WTC11 (cell line): ENCODE measurements at places on chromosomes 13 and 19.
A peak's percentile ranks its signal among the peaks of the same experiment; 100 is the strongest.

GRCh38 chr13:59754411-59754810 is 409.3 kb downstream of the DIAPH3 start:
- no peak for DNase-seq

DNA sequence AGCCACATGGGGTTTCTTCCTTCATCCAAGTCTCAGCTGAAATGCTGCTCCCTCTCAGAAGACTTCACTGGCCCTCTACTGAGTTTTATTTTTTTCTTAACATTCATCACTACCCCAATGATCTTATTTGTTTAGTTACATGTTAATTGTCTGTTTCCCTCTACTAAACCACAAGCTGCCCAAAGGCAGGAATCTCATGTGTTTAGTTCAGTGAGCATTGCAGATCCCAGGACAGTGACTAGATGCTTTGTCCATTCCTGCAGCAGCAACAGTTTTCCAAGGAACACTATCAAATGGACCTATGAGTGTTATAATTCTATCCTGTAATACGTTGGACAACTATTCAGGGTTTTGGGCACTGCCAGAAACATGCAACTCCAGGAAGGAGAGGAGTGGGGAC is 93.1 kb downstream of the RNASEH2B start:
- DNase-seq = no peak

GRCh38 chr13:52356327-52356726 is 49.6 kb downstream of the THSD1 start:
- DNase-seq = no peak

DNA sequence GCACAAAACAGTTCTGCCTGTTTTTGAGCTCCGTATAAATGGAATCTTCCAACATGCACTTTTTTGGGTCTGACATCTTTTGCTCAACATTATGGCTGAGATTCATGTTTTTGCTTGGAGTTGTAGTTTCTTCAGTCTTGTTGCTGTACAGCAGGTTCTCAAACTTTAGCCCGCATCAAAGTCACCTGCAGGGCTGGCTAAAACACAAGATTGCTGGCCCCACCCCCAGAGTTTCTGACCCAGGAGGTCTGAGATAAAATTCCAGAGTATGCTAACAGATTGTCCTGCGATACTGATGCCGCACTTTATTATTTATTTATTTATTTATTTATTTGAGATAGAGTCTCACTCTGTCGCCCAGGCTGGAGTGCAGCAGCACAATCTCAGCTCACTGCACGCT is 79.8 kb upstream of the WASF3 start:
- DNase-seq = no peak

DNA sequence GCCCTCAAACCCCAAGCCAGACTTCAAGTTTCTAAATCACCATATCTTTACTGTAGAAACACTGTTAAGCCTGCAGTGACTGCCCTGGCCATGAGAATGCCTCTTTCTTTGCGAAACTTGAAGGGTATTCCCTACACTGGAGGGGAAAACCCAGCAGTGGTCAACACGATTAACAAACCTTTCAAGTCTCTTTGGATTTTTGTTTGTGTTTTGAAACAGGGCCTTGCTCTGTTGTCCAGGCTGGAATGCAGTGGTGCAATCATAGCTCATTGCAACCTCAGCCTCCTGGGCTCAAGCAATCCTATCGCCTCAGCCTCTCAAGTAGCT is 17.4 kb upstream of the POMP start:
- no peak for DNase-seq

DNA sequence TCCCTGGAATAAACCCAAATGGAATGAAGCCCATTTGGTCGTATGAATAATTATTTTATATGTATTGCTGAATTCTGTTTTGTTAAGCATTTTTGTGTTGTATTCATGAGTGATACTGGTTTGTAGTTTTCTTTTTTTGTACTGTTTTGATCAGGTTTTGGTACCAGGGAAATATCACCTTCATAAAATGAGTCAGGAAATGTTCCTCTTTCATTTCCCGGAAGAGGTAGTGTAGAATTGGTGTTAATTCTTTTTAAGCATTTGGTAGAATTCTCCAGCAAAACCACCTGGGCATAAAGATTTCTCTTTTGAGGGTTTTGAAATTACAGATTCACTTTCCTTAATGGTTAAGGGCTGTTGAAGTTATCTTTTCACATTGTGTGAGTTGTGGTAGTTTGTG is 13.3 kb downstream of the SPATA13 start:
- DNase-seq = no peak

DNA sequence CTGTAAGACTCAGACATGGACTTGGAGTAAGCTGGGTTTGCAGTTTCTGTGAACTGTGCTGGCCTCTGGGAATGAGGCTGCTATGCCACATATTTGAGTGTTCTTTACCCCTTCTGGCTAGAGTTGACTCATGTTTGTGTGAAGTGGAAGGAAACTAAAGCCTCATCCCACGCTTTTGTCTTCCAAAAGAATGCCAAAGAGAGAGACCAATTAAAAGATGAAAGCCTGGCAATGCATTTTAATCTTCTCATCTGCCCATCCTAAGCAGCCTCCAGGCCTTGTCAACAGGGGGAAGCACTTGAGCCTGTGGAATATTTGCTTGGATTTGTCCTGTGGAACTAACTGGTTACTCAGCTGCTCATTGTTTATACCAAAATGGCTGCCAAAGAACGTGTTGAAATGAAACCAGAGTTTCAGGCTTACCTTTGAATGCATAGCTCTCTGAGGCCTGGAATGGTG is 49.1 kb downstream of the LMO7 start:
- DNase-seq = no peak

DNA sequence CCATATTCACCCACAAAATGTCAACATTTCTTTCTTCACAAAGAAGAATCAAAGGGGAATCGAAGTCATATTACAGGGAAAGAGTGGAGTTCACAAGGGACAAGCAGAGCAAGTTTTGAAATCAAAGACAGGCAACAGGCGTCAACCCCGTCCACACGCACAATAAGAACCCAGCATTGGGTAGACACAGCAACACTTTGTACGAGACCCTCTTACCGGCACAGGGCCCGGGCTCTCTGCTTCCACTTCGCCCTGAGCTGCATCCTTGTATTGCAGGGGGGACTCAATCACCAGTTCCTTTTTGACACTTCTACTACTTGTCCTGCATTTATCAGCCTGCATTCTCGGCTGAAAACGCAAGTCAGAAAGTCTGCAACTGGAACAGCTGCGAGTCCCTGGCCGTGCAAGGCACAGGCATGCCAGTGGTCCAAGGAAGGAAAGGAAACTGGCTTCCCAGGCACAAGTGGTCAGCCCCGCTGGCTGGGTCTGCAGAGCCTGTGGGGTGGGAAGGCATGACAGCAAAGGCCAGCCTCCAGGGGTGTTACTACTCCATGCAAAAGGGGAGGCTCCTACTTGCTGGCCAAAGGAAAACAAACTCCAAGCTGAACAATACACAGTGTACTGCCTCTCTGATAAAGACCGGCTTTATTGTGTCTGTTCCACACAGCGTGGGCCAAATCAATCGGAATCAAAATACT is at the start of gene DOCK9:
DOCK9 (minus strand) TSS at position 497 of the 698 bp plus-strand sequence; CDS start at position 342, 155 bp downstream.
- DNase-seq = peak; percentile 31

- no peak for DNase-seq
Observed at GRCh38 chr19:28345811-28346210, 867.1 kb downstream of the UQCRFS1 start.

- no peak for DNase-seq
Observed at GRCh38 chr13:27336014-27336673, 65.5 kb downstream of the RASL11A start.

DNA sequence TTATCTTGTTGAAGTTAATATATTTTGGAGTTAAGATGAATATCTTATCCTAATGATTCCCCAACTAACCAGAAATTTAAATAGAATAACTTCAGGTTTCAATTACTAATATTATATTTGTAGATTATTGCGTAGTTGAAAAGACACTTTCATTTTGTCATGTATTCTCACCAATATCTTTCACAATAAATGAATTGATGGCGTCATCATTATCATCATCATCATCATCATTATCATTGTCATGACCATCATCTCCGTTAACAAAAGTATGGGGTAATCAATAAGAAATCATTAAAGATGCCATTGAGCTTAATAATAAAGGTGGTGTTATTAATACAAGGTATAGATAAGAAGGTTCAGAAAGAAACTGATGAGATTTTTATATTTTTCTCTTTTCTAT is 768.8 kb upstream of the SLC10A2 start:
- DNase-seq = no peak

GRCh38 chr13:113078902-113079780 is 26.4 kb upstream of the F7 start:
- DNase-seq = no peak

DNA sequence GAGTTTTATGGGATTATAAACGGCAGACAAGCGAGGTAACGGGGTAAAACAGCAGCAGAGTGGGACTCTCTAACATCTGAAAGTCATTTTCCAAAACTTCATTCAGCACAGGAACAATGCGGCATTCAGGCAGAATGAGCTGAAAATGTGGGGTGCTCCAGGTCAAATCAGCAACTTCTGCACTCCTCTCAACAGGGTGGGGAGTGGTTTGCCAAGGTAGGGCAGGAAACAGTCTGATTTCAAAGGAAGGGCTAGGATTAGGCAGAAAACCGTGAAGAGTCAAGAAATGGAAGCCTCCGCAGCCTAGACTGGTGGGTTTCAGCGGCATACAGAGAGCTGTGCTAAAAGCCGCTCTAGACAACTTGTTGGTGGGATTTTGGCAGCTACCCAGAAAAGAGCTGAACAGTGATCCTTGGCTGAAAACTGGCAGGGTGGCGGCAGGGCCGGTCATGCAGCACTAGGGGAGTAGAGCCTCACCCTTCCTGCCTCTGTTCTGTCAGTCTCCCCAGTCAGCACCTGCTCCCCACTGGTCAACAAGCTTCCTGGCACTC is 154.2 kb upstream of the KLF12 start:
- peak; percentile 16 for DNase-seq

DNA sequence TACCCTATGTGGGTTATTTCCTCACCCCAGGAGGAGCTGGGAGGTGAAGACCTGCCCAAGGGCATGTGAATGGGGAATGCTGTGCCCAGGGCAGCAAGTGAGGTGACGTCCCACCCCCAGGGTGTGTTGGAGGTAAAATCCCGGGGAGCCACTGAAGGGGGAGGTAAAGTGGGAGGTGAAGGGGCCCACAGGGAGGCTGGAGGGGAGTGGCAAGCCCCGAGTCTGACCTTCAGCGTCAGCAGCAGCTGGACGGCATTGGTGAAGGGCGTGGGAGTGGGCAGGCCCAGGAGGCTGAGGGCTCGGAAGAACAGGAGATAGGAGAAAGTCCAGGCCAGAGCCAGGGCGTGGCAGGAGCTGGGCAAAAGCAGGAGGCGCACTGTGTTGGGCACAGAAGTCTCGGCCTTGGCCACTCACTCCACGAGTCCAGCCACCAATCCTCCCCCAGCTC is 2.4 kb downstream of the MBOAT7 start:
- DNase-seq = no peak

DNA sequence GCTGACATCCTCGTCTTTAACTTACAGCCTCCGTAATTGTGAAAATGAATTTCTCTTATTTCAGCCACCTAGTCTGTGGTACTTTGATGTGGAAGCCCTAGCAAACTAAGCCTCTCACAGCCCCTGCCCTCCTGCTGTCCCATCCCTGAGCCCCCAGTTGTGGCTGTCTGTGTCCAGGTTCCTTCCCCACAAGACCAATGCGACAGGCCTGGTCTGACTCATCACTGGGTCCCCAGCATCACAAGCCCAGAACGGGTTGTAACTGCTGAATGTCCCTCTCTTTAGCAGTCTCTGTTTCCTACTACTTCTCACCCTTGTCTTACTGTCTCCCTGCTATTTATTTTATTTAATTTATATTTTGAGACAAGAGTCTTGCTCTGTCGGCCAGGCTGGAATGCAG is 5.7 kb downstream of the POU2F2 start:
- no peak for DNase-seq
